ENCODE measurements at places on chromosomes 4 and X.

GRCh38 chrX:150262456-150262855 is 100.7 kb upstream of the MAMLD1 start:
- DNase-seq = no peak

DNA sequence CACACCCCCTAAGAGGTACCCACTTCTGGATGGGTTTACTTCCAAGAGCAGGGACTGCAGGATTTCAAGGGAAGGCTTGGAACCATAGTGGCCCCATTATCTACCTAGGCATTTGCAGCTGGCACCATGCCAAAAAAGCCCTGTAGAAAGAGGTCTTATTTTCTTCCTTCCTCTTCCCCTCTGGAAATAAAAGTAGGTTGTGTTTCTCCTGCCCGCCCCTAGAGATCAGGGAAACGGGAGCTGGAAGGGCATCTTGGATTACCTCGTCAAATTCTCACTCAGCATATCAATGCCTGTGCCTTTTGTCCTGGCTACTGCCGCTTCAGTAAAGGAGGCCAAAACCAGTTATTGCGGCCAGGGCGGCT is 1.6 kb downstream of the SCD5 start:
- no peak for DNase-seq

DNA sequence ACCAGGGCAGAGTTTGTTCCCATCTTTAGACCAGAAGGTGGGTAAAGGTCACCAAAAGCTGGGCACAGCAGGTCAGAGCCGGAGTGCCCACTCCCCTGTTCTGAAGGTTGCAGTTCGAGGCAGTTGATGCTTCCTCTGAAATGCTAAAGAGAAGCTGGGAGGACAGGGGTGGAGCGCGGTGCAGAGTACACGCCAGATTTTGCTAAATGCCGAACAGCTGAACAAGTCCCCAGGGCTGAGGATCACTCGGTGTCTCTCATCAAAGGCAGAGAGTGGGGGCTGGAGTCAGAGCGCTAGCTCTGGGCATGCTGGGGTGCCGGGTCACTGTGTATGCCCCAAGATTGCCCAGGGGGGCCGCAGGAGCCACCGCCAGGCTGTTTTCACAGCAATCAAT is 197.0 kb downstream of the BCOR start:
- DNase-seq = no peak

DNA sequence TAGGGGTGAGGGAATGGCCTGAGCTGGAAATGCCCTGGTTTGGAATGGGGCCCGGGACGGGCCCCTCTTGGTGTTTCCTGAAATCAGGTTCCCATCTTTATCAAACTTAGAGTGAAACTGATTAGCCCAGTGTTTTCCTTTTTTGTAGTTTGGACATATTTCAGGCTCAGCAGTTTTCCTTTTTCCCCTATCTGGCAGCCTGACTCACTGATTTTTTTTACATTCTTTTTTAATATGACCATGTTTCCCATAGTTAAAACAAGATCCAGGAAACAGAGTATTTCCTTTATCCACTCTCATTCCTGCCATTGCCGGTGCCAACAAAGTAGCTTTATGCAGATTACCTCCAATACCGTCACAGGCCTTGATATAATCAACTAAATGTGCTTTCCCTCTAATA is 20.5 kb upstream of the C4orf17 start:
- DNase-seq = no peak

DNA sequence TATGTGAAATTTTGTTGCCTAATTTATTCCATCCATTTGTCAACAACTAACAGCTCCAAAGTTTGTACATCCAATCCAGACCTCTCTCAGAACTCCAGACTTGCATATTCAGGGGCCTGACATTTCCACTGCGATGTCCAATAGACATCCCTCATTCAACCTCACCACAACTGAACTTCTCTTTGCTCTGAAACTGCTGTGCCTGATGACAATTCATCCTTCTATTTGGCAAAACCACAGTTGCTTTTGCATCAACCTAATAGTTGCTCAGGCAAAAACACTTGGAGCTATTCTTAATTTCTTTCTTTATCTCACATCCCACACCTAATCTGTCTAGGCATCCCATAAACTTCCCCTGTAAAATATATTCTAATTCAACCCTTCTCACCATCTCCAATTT is 56.5 kb downstream of the ANTXR2 start:
- no peak for DNase-seq

- DNase-seq = no peak
Observed at GRCh38 chrX:69948276-69948797, 101.4 kb downstream of the AWAT2 start.

DNA sequence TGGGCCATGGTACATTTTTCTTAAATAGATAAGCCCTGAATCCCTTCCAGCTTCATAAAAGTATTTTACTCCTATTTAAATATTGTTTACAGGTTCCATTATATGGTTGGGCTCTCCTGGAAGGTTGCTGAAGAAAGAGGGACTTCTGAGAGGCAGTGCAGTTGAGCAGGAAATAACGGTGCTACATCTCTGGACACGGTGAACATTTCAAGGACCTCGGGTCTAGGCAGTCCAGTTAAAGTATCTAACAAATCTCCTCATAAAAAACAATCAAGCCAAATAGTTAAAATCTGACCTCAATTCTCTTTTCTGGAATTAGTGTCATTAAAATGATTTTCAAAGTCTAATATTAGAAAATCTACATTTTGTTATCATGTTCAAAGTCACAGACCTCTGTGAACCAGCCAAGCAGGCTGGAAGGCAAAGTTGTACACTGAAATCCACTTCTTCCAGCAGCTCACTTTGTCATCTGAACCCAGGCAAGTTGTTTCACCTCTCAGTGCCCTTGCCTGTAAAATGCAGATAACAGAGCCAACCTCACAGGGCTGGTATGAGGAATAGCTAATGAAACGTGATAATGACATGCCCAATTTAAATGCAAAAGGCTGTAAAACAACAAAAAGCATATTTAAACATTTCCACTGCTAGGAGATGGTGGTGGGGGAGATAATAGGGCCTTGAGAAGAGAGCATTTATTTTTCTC is 267.0 kb upstream of the KLF3 start:
- no peak for DNase-seq

- no peak for DNase-seq
Observed at GRCh38 chrX:29869837-29870236, 345.5 kb upstream of the MAGEB2 start.

GRCh38 chr4:183600189-183600685 is 58.7 kb downstream of the RWDD4 start:
- DNase-seq = no peak

DNA sequence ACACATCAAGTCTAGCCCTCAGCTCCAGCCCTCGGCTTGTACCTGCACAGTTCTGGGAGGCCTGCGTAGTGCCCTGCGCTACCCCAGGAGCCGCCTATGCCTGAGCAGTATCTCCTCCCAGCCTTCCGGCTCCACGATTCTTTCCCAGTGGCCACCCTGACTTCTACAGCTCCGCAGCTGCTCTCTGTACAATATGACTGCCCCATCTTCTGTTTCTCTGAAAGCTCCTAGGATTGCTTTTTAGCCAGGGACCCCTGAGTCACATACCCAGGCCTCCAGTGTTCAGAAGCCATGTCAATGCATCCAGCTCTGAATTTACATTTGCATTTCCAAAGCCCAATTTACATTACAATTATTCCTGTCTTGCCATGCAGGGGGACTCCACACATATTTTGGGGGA is 135.5 kb downstream of the PJA1 start:
- DNase-seq = no peak

DNA sequence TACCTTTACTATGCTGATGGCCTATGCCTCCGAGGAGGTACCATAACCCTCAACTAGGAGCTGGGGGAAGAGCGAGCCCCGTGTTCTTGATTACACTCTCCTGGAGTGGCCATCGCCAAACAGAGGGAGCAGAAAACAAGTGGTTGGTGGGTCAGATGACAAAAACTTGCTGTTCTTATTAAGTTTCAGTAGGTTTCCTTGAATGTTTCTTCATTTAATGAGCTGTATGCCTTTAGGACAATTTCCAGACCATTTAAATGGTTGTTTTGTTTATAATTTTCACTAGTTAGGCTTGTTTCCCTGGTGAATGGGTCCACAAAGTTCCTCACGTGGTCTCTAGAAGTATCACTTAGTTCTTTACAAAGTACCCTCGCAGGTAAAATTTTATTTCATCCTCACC is 4.7 kb downstream of the PYURF start:
- no peak for DNase-seq

DNA sequence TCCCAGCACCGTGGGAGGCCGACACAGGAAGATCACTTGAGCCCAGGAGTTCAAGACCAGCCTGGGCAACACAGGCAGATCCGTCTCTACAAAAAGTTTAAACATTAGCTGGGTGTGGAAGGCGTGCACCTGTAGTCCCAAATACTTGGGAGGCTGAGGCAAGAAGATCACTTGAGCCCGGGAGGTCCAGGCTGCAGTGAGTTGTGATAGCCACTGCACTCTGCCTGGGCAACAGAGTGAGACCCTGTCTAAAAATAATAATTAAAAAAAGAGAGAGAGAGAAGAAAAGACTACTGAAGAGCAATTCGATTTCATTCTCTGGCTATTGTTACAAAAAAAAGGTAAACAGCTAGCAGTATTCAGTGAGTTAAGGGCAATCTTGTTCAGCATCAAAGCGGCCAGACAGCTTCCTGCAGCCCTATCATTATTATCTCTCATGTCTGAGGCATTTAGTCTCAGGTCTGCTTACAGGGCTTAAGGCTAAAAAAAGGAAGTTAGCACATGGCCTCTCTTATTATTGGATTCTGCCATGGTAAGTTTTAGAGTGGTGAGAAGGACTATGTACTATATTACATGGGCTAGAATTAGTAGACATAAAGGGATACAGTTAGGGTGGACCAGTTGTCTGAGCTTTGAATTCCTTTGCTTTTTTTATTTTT is 37.9 kb downstream of the ARHGEF6 start:
- DNase-seq = no peak

DNA sequence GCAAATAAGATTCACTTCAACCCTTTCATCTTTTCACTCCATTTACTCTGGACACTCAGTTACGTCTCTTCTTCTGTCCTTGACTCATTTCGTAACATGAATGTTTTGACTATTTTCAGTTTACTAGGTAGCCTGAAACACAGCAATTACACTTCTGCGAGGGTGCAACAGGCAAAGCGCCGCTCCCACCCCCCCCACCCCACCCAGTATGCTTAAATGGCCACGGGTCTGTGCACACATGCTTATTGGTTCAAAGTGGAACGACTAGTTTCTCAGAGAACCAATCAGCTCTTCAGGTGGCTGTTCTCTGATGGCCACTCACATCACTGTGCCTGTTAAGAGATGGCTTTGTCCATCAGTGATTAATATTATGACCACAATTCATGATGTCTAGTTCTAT is 3.5 kb downstream of the BEND4 start:
- DNase-seq = no peak

DNA sequence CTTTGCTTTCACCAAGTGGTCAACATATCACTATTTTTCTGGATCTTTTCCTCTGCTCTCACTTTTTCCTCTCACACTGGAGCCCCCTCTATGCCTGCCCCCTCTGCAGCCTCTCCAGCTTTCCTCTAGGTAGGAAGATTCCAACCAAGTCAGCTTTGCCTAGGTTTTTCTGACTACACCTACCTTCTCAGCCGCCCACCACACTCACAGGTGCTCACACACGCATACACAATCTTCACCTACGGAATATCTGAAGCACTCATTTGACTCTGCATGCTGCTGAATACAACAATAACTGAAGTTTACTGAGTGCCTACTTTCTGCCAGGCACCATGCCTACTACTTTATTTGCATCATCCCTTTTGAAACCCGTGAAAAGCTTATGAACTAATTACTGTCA is 328.0 kb downstream of the PPP3CA start:
- DNase-seq = no peak

- no peak for DNase-seq
Observed at GRCh38 chrX:108159028-108159670, 67.6 kb downstream of the ATG4A start.

DNA sequence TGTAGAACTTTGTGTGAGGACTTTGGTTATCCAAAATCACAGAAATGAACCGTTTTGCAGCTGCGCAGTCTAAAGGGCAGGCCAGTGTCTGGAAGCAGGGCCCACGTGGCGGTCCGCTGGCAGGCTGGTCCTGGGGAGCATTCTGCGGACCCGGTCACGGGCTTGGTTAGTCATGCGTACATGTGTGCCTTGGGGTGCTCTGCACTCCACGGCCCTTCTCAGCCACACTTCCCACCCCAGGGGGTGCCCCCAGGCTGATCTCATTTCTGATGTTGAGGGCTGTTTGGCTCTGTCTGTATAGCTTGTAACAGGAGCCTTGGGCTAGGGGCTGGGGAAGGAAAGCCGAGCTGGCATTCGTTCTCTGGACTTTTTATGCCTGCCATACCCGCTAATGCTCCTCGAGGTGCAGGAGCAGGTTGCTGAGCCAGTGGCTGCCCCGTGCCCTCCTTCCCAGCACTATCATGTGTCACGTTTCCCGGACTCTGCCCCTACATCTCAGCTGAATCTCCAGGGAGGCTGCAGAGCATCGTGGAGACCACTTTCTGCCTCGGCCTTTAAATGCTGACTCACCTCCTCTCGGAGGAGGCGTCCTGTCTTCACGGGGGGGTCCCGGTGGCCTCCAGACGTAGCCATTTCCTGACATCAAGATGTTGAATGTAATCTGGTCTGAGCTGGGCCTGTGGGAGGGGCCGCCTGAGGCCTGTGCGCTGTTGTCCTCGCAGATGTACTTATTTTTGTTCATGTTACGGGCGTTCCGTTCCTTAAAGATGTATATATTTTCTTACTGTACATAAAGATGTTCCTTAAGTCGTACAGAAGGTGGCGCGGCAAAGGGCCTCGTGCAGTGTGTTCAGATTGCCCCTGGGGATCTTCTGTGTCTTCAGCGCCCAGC is 11.4 kb upstream of the TADA2B start:
- no peak for DNase-seq

- no peak for DNase-seq
Observed at GRCh38 chr4:36325499-36325898, 44.1 kb downstream of the DTHD1 start.

DNA sequence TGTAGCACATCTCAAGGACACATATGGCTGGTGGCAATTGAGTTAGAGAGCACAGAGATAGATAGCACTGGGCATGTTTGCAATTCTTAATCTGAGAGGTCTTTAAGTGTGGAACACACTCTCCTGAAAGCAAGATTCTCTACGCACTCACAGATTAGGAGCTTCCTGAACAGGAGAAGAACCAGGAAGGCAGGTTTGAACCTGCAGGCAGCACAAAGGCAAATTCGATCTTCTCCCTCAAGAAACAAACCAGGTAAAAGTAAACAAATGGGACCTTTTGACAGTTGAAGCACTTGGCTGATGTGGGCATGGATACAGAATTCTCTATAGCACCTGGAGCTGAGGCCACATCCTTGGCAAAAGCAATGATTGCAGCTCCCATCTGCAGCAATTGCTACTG is 24.3 kb downstream of the HS3ST1 start:
- no peak for DNase-seq

GRCh38 chr4:151671541-151672059 is 89.2 kb downstream of the GATB start:
- no peak for DNase-seq
